HTR-8/SVneo (cell line): ENCODE measurements at places on chromosomes 3 and 15.
A peak's percentile ranks its signal among the peaks of the same experiment; 100 is the strongest.

DNA sequence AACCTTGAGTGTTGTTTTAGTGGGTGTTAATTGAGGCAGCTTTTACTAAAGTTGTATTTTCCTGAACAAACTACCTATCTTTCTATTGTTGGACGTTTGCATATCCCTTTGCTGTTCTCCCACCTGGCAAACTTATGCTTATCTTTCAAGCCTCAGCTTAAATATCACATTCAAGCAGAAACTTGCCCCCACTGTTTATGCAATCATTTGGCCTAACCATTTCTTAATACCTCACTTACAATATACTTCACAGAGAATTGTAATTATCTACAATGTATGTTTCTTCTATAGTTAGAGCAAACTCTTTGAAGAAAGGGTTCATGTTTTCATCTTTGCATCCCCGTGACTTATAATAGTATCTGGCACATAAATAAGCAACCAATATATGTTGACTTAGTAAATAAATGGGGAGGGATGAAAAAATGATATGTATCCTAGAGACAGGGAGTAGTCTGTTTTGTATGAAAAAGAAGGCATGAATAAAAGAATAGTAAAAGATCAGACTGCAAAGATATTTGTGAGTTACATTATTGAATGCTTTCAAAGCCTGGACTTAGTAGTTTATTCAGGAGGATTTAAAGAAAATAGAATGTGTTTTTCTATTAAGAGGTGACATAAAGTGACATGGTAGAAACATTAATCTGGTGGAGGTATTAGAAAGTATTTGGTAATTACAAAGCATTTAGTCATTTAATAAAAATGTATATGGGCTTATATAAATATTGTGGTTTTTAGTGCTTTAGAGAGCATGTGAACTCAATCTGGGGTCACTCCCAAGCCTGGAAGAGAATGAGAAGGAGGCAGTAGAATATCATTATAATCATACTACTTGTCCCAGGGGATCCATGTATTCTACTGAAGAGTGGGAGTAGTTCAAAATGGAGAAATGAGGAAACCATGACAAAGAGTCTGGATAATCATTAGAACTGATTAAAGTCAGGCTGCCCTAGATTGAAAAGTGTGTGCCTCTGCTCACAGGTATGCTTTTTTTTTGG is 60.0 kb upstream of the DCBLD2 start:
- DNase-seq, result no peak

GRCh38 chr15:85071504-85071903 is 89.8 kb downstream of the PDE8A start:
- DNase-seq, result no peak

DNA sequence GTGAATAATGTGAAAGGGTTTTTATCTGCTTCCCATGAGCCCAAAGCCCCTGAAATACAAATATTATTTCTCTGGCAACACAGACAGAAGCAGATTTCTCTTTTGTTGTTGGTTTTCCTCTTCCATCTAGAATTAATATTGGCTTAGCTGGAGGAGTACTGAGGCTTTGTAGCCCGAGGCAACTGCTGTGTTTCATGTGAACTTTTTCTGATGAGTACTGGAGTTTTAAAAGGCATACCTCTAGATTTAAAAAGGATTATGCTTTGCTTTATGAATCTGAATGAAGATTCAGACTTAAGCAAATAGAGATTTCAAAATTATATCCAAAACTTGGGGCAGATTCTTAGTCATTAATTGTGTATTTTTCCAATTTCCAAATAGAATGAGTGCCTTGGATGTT is 50.9 kb downstream of the IQCH start:
- no peak for DNase-seq

DNA sequence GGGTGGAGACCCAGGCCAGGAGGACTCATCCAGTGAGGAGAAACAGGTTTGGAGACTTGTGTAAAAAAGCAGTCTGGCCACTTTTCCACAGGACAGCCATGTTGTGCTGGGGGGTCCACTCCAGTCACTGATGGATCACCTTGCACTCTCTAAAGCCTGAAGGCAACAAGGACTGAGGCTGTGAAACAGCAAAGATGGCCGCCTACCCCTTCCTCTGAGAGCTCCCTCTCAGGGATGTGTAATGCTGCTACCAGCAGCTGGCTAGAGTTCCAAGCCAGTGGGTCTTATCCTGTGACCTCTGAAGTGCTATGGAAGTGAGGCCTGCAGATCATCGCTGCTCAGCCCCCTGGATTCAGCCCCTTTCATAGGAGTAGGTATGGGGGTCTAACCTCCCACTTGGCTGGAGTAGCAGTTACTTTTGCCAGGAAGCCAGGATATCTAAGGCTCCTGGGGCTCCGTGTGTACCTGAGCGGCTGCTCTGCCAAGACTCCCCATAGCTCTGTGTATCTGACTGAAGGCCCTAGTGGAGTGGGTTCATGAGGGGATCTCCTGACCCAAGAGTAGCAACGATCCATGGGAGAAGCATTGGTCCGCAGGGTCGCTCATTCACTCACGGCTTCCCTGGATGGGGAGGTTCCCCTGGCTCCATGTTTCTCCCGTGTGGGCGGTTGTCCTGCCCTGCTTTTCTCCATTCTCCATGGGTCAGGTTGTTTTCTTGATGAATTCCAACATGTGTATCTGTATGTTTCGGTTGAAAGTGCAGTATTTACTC is 69.9 kb upstream of the TNFSF10 start:
- no peak for DNase-seq

DNA sequence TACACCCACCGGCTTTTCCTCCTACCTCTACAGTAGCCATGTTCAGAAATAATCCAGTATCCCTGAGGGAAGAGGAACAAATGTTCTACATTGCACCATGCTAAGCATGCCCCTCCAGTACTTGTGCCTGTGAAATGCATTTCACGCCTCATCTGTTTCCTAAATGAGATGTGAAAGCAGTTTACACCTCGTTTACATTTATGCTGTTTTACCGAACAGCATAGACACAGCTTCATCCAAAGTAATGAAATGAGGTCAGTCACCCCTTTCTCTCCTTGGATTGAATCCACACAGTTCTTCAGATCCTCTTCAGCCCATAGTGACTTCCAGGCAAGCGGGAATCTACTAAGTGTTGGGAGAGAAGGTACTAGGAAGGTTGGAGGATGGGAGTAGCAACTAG is 514.3 kb downstream of the PDCD6IP start:
- DNase-seq, result no peak

GRCh38 chr15:67838789-67839332 is 984 bp downstream of the RNU6-1 start:
- no peak for DNase-seq

- DNase-seq, result no peak
Measured at GRCh38 chr15:68319997-68320396, 42.5 kb downstream of the FEM1B start.

DNA sequence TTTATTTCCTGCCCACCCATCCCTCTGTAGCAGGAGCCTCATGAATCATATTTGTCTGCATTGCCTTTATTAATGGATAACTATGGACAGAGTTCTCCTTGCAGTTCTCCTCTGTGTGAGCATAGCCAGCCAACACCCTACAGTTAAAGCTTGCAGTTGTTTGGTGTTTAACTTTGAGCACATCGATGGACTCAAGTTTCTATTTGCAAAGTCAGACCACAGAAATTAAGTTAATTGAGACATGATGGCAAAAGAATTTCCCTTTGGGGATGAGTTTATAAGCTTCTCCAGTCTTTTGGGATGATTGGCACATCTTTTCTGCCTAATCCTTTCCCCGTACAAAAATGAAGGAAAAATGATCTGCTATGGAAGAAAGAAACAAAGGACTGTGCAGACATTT is 398.9 kb upstream of the THBS1 start:
- DNase-seq, result no peak

GRCh38 chr3:171585039-171585438 is 124.8 kb upstream of the TNIK start:
- DNase-seq, result no peak

- peak; percentile 62 for DNase-seq
Measured at GRCh38 chr3:141243271-141243707, 11.7 kb downstream of the PXYLP1 start.

DNA sequence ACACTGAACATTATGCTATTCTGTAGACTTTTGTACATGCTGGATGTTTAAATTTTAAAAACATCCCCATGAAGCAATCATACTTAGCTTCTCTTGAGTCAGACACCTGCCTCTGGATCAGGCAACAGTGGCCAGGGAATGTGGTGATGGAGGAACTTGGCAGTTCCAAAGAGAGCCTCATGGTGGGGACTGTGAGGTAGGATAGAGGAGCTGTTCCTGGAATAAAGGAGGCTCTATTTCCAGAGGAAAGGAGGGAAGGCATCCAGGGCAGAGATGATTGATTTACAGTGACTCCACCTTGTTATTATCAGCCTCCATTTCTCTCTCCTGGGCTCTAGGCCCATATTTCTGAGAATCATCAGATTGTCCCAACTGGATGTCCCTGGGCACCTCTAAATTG is 35.0 kb upstream of the ABHD17C start:
- DNase-seq, result peak; percentile 39

DNA sequence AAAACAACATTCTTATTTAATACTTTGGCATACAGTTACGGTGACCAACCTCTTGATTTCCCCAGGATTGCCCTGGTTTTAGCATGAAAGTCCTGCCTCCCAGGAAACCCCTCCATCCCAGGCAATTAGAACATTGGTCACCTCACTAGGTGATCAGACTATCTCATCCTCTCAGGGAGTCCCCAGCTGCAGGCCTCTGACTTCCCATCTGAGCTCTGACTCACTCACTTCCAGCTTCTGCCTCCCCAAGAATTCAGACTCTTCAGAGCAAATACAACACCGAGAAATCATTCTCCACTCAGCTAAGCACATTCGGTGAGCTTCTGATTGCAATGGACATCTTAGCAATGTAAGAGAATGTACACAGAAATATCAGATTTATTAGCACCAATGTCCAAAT is 92.4 kb upstream of the HES1 start:
- peak; percentile 63 for DNase-seq

DNA sequence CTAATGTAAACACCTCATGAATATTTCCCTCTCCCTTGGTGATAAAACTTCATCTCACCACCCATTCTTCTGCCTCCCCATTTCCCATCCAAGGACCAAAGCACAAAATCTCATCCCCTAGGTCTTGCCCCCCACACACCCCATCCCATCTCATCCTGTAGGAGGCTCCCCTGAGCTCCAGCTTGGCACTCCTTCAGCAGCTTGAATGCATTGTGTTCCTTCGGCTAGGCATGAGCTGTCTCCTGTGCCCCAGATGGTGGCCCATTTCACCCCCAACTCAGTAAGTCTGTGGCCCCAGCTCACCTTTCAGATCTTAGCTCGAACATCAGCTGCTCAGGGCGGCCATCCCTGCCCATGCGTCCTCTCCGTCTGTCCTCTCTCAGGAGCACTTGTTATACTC is 203.6 kb upstream of the NR2F2 start:
- DNase-seq, result no peak

DNA sequence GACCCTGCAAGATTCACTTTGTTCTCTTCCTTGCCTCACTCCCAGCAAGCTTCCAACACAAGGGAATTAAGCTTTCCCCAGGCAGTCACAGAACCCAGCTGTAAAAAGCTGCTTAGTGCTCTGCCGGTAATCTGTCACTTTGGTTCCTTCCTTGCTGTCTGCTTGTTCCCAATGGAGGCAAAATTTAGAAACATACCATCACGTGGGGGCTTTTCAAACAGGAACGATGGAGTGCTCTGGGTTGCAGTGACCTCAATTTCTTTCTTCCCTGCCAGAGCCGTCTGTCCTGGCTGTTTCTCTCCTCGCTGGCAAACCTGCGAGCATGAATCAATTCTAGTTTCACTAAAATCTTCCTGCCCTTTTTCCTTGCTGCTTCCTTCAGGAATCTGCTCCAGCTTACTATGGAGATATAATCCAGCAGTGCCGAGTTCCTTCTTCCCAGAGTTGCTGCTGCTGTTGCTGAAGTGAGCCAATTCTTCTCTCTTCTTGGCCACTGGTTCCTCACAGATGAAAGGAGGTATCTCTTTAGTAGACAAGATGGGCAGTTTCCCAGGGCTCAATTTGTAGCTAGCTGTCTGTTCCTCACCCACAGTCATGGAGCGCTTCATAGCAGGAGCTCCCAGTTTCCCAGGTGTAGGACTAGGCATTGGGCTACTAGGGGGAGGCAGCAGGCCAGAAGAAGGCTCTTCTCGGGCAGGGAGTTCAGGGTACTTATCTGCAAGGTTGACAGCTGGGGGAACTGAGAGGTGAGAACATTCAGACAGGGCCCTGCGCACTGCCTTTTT is 88.1 kb downstream of the DHX30 start:
- DNase-seq, result no peak

DNA sequence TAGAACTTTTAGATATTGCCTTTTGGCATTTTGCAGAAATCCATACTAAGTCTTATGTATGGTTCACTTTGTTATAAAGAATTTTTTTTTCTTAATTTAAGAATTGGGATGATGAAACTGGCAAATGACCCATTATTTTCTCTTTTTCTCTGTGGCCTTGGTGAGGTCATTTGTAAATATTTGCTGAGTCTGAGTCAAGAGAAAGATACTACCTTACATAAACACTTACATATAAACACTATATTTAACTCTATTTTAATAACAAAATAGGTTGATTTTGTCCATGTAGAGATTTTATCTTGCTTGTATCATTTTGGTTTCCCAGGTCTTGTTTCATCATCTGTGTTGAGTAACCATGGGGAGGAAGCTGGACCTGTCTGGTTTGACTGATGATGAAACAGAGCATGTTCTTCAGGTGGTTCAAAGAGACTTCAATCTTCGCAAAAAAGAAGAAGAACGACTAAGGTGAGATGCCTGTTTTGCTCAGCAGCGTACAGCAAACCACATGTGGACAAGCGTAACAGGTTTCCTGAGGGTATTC is 91.1 kb downstream of the MYRIP start:
- no peak for DNase-seq

DNA sequence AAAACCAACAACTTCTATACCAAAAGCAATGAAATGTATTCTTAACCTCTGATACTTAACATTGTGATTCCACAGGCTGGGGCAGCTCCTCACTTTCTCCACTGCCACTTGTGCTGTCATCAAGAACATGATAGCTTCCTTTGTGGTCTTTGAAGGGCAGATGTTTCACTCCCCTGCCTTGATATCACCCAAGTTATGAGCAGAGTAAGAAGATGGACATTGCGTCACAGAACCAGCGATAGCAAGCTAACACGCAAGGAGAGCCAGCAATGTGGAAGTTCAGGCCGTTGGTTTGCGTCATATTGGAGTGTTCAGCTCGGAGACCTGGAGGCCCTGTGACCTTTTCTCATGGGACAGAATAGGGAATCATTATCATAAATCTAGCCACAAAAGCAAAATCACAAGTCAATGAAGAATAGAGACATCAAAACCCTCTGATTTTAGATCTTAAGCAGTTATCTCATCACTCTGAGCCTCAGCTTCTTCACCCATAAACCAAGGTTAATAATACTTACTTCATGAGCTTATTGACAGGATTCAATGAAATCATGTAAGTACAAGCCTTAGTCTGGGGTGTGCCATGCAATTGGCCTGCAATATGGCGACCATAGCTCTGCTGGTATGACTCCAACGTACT is 183.8 kb upstream of the THBS1 start:
- no peak for DNase-seq

- peak; percentile 64 for DNase-seq
Measured at GRCh38 chr3:72938471-72939265, 50.8 kb downstream of the GXYLT2 start.
